Tibial artery (tissue), 4 donors: ENCODE measurements at places on chromosomes 7 and 10.

- DNase-seq: no peak
- no peak overlapping the region for H3K4me3 ChIP-seq
- H3K27me3 ChIP-seq: no peaks in the 10 kb centered on the region
- no peak overlapping the region for H3K27ac ChIP-seq
- H3K4me1 ChIP-seq: no peaks in the 10 kb centered on the region
Observed at GRCh38 chr7:64628721-64629120, 37.2 kb upstream of the ZNF107 start.

DNA sequence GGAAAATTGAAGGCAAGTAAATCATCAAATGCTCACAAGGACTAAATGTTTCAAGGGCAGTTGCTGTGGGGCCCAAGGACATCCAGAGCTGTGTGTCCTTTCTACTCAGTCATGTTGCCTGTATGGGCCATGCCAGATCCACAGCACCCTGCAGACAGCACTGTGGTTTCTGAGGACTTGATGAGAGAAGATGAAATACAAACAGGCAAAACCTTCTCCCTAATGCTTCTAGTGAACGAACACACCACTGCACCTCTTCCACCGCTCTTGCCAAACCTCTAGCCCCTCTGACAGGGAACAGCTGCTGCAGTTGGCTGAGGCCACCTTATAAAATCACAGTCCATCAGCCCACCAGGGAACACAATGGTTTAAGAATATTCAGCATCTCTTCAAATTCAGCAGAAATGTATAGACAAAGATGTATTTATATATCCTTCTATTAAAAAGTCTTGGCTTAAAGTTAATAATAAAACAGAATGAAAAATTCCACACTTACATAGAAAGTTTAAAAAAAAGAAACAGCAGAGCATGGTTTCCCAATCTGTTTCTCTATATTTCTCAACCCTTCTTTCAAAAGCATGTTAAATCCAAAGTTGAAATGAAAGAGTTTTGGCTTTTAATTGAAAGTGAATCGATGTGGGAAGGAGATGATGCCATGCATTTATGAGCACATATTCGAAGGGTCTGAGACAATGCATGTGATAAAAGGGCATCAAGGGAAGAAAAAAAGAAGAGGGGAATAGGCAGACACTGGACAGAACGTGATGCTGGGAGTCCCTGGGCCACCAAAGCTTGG is 14.0 kb downstream of the CYP3A7 start:
- H3K27ac ChIP-seq: no peak overlapping the region
- DNase-seq: no peak
- no peaks in the 10 kb centered on the region for H3K36me3 ChIP-seq

DNA sequence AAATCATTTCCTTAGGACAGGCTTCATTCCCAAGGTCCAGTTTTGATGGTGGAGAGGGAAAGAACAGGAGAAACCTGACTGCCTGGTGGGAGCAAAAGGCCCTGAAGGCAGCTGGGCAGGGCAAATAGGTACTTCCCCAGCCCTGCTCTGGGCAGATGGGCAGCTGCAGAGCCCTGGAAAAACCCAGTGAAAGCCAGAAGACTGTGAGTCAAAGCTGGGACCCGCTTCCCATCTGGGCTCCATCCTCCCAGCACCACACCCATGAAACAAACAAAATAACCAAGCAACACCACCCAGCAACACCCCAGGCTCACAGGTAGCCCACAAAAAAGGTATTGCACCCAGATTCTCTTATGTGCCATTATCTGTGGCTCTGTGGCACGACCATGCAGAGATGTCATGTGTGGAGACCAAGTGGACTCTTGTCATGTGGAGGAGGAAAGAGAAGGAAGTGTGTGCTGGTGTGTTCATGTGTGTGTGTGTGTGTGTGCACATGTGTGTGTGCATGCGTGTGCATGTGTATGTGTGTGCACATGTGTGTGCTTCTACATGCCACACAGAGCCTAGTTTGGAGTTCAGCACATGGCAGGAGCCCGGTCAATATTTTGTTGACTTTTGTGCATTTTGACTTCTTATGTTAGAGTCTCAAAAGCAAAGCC is 9.8 kb downstream of the CLRN3 start:
- no peak overlapping the region for H3K27ac ChIP-seq
- DNase-seq: no peak
- H3K36me3 ChIP-seq: no peaks in the 10 kb centered on the region
- no peaks in the 10 kb centered on the region for H3K4me1 ChIP-seq

DNA sequence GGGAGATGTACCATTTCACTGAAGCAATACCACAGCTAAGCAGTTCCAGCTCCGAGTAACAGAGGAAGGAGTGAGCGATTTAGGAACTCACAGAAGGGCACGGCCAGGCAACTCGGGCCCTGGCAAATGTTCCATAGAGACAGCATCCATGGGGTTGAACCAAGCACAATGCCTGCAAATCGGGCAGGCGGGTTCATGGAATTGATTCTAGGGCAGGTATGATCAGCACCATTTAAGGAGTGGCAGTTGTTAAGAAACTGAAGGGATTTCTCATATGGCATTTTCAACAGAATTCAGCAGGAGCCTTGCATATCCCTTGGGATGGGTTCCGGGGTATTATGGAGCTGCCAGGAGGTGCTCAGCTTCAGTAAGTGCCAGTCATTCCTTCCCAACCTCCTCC is 66.4 kb downstream of the IKZF1 start:
- no peaks in the 10 kb centered on the region for H3K27me3 ChIP-seq
- no peak overlapping the region for H3K4me3 ChIP-seq
- H3K36me3 ChIP-seq: no peaks in the 10 kb centered on the region
- no peak overlapping the region for H3K27ac ChIP-seq

DNA sequence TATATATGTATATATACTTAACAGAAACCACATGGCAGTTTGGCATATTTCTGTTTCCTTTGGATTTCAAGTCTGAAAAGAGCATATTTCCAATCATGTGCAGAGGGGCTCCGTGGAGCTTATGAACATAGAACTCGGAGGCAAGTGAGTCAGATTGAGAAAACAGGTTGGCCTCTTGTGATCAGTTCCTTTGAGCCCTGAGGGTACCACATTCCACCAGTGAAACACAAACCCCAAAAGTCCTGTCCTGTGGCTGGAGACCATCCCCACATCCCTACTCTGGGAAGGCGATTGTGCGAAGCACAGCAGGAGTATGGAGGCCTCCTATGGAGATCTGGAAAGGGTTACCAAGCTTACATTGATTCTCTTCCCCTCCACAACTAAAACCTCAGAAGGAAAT is 196.7 kb upstream of the TMEM72 start:
- H3K4me3 ChIP-seq: no peak overlapping the region
- no peaks in the 10 kb centered on the region for H3K36me3 ChIP-seq
- no peak overlapping the region for H3K27ac ChIP-seq
- no peaks in the 10 kb centered on the region for H3K27me3 ChIP-seq
